ENCODE measurements at places on chromosomes 1 and 21. TPM values are rescaled to one million over a fixed set of nuclear protein-coding genes. Genes with fewer than 3 reads are reported as not detected.

The MAD2L2 gene
- polyA plus RNA-seq: 29.4 TPM

The ETV3L gene
- polyA plus RNA-seq: not detected

The KCNK2 gene
- 1.7 TPM for polyA plus RNA-seq

DNA sequence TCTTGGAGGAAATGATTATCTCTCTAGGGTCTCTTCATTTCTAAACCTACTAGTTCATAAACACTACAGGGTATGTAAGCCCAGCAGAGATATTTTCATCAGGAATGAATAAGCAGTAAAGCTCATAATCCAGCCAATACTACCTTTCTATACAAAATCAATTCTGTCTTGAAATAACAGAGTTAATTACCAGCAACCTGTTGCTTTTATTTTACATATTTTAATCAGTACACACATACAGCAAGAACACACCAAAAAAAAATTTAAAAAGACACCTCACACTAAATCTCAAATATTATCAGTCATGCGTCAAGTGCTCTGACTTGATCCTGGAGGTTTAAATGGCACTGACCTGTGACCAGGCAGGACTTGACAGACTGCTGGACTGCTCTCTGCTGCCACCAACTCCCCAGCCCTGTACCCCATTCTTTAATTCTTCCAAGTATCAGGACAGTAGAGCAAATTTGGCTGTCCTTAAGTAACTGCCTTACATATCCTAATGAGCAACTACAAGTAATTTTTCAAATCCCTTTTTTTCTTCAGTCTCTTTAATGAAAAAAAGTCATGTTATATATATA is 98.5 kb downstream of the CDC42BPA start:
- DNase-seq: no peak

DNA sequence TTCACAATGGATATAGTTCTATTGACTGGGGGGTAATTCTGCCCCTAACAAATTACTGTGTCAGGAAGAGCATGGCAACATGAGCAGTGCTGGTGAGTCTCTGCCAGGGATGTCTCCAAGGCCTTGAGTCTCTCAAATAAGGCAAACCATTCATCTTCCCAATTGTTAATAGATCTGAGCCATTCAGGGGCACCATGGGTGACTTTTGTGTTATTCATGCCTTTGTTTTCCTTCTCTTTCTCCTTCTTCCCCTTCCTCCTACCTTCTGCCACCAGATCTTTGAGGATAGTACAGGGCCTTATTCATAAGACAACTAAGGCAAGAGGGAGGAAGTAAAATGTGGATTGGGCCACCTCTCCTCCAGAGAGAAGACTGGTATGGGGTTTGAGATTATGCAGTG is at the start of gene RGSL1:
RGSL1 (plus strand) TSS at position 60 of the 400 bp plus-strand sequence; CDS start at position 80, 20 bp downstream.
- DNase-seq: no peak

- no peak for DNase-seq
Measured at GRCh38 chr1:40808909-40809308, 25.3 kb downstream of the KCNQ4 start.

The C1orf141 gene
- not detected for polyA plus RNA-seq

DNA sequence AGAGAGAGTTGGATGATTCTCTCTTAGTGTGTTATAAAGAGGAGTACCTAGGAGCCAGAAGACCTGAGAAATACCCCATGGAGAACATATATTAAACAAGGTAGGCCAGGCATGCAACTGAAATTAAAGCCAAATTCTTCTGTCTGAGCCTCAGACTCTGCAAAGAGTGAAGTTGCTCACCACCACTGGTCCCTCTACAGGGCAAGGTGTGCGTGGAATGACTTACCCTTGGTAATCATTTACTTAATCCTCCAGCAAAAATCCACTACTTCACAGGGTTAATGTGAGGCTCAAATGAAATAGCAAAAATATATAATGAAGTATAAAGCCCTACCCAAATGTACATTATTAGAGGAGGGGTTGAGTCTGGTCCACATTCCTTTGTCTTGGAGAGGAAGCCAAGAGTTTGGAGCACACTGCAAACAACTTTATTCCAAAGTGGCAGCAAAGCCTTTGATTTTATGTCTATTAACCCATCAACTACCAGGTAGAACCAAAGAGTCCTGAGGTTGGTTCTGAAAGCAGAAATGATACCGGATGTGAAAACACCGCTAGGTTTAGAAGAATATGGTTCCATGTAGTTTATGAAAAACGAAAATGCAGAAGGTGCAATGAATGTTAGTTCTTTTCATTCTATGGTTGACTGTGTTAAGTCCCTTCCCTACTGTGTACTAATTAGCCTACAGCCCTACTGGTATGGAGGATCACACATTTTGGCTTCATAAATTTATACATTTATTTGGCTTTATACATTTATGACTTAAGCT is 8.5 kb downstream of the SSR2 start:
- DNase-seq: no peak

DNA sequence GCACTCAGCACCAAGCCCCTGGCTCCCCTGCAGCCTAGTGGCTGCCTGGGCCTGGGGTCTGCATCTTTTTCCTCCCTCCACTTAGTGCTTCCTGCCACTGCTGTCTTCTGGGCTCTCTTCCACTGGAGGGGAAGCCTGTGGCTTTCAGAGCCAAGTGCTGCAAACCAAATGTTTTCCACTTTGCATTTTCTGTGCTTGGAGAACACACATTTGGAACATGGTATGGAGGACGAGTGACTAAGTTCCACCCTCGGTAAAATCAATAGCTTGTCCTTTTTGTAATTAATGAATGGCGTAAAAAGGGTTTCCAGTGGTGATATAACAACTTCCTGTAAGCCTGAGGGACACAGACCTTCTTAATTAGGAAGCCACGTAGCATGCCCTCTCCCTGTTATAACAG is 10.1 kb upstream of the GPR153 start:
- DNase-seq: peak; percentile 79

The UTP11 gene
- 85.8 TPM for polyA plus RNA-seq

The S100A11 gene
- 168 TPM for polyA plus RNA-seq

DNA sequence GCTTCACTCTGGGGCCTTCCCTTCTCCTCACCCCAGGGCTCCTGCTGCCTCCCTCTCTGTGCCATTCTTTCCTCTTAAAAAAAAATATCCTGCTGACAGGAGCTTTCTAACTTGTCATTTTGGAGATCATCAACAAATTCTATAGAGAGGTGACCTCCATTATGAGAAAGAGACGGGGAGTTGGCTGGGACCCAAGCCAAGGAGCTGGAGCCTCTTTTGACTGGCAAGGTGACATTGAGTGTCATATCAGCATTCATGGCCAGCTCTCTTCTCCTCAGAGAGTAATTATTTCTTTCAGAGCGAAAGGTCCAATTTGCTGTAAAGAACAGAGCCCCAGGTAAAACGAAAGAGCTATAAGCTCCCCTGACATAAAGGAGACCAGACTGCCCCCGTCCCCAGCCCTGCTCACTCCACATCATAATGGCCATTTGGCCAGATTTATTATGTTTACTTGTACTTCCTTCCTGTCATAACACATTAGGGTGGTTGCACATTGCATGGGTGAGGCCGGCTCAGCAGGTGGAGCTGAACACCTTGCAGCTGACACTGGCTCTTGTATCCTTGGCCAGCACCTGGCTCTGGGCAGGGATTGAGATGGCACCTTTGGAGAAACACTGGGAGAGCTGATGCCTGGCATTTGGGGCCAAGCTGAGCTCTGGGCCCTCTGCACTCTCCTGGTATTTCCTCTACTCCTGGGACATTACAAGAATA is 404.0 kb upstream of the VAMP3 start:
- DNase-seq: no peak

GRCh38 chr1:228857611-228858010 is 122.3 kb downstream of the RHOU start:
- no peak for DNase-seq

The COL9A2 gene
- polyA plus RNA-seq: 1.2 TPM

GRCh38 chr1:107748531-107748930 is 216.4 kb downstream of the VAV3 start:
- no peak for DNase-seq

The LAMC2 gene
- polyA plus RNA-seq: 2.6 TPM

The ASB17 gene
- not detected for polyA plus RNA-seq

DNA sequence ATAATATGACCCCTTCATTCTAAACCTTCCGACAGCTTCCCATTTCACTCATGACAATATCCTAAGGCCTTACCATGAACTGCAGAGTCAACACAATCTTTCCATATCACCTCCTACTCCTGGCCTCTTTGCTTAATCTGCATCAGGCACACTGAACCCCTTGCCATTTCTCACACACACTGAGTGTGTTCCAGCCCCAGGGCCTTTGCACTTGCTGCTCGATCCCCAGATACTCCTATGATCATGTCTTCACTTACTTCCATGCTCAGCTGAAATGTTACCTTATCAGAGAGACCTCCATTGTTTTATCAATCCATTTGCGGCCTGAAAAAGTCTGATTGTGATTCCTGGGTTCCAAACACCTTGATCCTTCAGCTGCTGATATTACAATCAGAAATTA is 47.0 kb downstream of the ETS2 start:
- DNase-seq: no peak

The NUP210L gene
- polyA plus RNA-seq: not detected

The KMO gene
- polyA plus RNA-seq: 0.54 TPM

The LRRC7 gene
- polyA plus RNA-seq: 18.9 TPM

The CR1L gene
- polyA plus RNA-seq: not detected

DNA sequence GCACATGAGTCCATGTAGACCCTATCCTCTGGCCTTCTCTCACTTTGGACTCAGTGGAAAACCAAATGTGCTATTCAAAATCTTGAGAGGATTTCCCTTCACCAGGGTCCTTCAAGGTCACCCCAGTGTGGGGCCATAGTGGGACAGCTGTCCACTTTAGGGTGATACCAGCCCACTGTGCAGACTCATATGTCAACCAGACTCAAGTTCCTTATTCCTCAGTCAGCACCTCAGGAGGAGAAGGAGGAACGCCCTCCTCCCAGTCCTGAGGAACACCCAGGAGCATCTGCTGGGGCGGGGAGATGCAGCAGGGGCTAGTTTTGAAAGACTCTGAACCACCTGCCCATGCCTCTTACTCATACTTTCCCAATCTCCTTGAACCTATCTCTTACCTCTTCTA is 340.9 kb downstream of the MATN1 start:
- no peak for DNase-seq

GRCh38 chr1:148292915-148293314 is 140.8 kb upstream of the NBPF11 start:
- no peak for DNase-seq

Measured in hindlimb muscle (tissue), 1 donor.